ENCODE measurements at places on chromosomes 13 and 19.

DNA sequence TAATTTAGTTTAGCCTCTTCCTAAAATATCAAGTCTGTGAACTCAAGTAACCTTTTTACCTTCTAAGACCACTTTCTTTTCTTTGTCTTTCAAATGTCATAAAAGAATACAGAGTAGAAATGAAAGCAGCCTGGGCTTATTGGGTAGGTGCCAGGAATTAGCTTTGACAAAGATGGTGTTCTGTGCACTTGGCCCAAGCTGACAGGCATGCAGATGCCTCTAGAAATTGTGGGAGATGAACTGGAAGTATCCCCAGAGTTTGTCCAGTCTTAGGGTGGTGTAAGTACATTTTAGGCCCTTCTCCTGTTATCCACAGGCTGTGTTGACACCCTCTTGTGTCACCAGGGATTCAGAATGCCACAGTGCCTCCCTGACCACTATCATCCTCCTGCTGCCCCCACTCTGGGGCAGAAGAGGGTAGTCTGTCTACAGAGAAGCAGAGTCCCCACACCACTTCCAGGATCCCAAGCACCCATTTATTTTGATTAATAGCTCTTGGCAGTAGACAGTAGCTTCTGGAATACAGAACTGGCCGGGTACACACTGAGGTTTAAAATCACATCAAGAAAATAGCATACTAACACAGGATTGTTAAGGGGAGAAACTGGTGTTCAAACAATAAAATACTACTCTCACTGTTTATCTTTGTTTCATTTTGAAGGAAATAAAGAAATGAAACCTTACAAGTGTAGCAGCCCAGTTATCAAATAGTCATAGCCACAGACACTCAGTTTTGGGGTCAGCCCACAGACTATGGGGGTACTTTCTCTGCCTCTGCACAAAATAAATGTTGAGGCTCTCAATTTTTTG, 343.2 kb downstream of the KCNRG start:
- no peak for DNase-seq

GRCh38 chr19:47512948-47513319, 1.9 kb downstream of the NAPA start:
- no peak for DNase-seq

DNA sequence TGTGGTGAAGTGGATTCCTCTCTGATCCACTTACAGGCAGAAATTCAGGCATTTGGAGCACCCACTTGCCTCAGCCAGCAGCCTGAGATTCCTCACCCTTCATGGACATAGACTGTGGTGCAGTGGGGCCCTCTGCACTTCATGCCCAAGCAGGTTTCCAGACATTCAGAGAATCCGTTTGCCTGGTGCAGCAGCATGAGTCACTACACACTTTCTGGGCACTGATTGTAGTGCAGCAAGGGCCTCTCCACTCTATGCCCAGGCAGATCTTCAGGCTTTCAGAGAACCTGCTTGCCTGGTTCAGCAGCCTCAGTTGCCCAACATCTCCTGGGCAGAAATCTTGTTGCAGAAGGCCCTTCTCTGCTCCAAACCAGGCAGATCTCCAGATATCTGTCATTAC, 920.9 kb downstream of the SLITRK5 start:
- no peak for DNase-seq

GRCh38 chr19:44905437-44906160, at the start of gene APOE:
Gene APOE (plus strand): TSS chr19:44905796. CDS start chr19:44906625, 829 bp downstream.
- DNase-seq, result no peak

DNA sequence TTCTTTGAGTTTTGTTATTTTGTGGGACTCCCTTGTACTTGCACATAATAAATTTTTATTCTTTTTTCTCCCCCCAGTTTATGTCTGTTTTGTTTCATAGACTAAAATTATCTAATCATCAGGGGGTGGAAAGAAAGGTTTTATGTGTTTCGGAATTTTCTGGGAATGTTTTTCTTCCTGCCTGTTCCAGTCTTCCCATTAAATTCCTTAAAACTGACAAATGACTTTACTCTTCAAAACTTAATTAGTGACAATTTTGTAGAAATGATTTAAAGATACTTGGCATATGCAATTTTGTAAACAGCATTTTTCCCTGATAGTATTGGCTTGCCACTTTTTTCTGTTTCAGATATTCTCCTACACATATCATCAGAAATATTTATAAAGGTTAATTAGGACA, 1813.4 kb downstream of the PCDH9 start:
- DNase-seq, result no peak

DNA sequence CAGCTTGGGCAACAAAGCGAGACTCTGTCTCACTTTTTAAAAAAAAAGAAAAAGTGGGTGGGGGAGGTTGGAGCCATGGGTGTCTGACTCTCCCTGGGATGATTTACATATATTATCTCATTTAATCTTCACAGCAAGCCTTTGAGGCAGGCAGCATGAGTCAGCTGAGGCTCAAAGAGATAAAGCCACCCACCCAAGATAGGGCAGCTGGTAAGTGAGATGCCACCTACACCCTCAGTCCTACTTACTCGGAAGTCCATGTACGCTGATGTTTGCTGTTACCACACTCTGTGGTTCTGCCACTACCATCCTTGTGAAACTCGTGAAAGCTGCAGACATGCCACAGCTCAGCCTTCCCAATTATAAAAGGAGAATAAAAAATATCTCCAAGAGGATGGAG, 142.0 kb upstream of the TSHZ3 start:
- no peak for DNase-seq

- DNase-seq, result no peak
Measured at GRCh38 chr19:8148410-8149260, 757 bp downstream of the FBN3 start.

DNA sequence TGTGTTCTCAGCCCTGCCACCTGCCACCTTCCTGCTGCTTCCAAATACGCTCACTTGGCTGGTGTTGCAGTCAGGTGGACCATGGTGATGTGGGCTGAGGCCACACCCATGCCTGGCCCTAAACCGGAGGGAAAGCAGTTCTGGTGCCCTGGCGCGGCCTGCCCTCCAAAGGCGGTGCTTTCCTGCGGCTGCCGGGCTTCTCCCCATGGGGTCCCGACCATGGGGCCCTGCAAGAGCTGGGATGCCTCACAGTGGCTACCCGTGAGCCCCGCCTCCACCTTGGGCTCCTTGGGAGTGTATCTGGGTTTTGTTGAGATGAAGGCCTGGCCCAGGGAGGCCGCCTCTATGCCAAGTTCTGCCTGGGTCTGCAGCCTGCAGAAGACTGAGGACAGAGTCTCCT, 73.7 kb downstream of the ERICH6B start:
- DNase-seq, result no peak

DNA sequence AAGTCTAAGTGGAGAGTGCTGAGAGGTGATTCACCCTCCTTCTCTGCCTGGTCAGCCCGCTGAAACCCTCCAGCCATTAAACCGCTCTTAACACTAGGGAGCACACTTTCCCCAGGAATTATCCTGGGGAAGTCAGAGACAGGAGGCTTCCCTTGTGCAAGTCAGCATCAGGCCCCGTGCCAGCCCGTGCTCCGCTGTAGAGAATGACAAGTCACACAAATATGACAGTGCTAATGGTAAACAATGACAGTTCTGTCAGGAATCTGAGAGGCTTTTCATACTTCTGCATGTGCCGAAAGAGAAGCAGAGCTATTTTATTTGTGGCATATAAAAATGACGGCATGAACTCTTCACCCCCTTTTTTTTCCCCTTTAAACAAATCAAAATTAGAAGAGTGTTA, 816.9 kb upstream of the SLC10A2 start:
- DNase-seq, result peak; percentile 89

DNA sequence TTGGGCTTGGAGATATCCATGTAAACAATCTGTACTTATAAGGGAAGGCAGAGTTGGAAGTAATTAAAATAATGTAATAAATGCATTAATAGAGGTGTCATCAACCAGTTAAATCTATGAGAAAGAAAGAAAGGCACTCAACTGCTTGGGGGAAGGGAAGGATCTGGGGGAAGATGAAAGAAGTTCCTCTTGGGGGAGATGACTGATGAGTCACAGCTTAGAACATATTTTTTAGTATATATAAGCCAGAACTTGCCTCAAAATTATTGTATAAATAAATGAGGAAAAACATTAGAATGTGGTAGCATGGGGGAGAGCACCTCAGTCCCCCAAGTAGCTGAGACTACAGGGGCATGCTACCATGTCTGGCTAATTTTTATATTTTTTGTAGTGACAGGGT, 205.8 kb downstream of the GGACT start:
- no peak for DNase-seq

DNA sequence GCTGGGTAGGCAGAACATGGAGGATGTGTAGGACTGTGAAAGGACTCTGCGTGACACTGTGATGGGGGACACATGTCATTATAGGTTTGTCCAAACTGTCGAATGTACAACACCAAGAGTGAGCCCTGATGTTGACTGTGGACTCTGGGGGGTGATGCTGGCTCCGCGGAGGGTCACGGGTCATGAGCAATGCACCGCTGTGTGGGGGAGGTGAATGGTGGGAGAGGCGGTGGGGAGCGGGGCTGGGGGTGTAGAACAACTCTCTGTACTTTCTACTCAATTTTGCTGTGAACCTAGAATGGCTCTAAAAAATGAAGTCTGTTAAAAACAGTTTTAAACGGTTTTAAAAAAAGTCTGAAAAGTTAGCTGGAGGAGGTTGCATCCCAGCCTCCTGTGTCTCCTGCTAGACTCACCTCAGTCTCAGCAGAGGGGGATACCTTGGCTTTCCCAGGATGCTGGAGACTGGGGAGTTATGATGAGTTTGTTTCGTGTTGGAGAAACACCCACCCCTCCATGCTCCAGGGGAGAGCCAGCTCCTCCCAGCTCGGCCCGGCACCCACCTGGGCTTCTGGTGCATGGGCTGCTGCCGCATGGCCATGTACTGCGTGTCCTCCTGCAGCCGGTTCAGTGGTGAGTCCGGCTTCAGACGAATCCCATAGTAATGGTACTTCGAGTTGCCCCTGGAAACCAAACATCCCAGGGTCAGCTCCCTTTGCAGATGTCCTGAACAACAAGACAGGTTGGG, 34.7 kb upstream of the RANBP3 start:
- no peak for DNase-seq

- no peak for DNase-seq
Measured at GRCh38 chr19:51550848-51551672, 19.6 kb upstream of the SIGLEC6 start.

Data from retinal pigment epithelial cell (primary cell).